Fibroblast of skin of abdomen (primary cell): ENCODE measurements at places on chromosomes 11 and 22.

DNA sequence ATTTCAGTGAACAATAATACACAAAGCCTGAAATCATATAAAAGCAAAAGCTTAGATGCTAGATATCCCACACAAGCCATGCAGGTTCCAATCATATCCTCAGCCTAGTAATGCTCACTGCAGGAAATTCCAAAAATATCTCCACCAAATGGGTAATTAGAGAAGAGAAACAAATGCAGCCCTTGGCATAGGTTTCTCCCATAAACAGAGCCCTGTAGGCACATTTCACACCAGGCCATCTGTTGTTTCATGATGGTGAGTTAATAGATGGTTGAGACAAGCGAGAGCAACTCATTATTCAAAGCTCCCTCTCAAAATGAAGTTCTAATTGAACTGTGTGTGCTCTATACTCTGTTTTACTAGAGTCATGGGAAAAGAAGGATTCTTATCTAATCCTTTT is 154.6 kb upstream of the TRPC6 start:
- no peak for DNase-seq

DNA sequence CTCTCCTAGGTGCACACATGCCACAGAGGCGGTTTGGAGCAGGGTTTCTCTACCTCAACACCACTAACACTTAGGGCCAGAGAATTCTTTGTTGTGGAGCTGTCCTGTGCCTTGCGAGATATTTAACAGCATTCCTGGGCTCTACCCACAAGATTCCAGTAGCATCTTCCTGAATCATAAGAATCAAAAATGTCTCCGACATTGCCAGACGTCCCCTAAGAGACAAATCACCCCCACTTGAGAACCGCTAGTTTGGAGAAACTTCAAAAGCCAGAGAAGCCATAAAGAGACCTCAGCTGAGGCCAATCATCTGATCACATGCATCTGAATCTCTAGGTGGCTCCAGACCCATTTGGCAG is 16.1 kb downstream of the MFNG start:
- peak; percentile 50 for DNase-seq

DNA sequence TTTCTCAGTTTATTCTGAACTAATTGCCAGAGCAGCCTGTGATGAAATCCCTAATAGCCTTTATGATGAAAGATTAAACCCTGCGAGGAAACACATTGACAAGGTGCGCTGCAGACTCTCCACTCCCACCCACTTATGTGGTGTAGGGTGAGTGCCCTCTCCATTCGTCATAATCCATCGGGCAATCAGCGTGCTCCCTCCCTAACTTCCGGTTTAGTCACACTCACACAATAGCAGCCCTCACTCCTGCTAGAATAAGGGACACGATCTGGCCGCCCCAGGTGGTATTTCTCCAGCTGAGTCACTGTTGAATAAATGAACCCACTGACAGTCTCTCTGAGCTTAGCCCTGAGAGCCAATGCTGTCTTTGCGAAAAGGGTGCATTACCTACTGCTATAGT is 188.3 kb downstream of the OPCML start:
- no peak for DNase-seq

GRCh38 chr11:115464269-115464668 is 39.9 kb downstream of the CADM1 start:
- peak; percentile 96 for DNase-seq

DNA sequence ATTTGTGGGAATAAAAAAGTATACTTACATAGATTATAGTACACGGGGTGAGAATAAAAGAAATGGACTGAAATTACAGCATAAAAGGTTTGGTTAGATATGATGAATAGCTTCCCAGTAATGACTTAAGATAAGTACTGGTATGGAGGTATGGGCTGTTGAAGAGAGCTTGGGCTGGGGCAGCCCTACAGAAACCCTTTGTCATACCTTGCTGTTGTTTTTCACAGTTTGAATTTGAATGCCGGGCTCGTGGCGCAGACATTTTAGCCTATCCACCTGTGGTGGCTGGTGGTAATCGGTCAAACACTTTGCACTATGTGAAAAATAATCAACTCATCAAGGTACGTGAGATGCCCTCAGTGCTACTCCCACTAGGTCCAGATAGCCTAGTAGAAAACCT is 42.3 kb upstream of the RBX1 start:
- DNase-seq, result no peak

DNA sequence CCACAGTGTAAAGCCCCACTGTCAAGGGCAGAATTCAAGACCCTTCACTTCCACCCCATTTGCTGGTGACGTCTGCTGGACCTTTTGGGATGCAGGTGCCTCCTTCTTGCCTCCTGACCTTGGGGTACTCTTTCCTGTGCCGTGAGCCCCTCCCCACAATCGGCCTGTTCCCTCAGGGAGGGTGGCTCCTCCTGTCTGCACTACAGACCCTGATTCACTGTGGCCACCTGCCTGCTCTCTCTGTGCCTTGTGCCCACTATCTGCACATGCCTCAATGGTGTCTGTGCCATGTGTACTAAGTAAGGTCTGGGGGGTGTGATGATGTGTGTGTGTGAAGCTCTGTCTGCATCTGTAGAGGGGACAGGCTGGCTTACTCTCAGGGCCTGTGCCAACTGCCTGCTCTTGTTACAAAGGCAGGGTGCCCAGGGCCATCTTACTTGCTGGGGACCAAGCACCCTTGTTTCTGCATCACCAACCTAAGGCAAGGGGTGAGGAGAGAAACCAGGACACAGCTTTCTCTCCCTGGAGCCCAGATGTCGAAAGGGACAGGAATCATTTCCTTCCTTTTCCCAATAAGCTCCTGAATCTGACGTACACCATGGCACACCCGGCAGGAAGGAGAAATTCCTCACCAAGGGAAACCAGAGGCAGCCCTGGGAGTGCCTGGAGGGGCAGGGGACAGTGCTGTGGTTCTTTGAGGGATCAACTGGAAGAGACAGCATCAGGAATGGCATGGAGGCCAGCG is 3.7 kb downstream of the PPM1F start:
- DNase-seq, result no peak

DNA sequence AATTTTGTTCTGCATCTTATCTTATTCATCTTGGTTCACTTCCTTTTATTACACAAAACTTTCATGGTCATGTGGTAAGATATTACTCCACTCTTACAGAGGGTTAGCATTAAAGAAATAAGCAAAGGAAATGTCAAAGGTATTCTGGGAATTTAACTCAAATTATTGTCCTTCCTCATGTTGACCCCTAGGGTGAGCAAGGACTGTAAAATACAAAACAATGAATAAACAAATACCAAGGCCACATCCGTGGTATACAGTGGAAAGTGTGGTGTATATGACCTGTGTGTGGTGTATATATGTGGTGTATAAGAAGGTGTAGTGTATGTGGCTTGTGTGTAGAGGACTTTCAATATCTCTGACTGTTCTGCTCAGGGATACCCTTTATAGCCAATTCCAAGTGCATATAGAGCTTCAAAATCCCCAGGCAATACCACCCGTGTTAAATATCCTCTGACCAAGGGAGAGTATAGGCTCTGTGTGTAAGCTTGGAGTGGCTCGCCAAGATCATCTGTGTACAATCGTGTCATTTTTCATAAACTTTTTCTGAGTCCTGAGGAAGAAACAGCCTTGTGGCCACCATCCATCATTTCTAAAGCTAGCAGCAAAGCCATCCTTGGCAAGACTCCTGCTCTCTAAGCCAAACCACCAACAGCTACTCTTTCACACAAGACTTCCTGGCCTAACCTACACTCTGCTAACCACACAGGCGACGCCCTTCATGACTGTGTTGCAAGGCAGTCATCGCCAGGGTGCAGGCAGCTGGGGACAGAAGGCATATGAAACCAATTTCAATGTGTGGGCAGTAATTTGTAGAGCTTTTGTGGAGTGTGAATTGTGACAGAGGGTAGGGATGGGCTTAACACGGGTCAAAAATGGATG is 548.0 kb downstream of the ETS1 start:
- peak; percentile 96 for DNase-seq

- no peak for DNase-seq
Measured at GRCh38 chr11:111603611-111604130, 1.4 kb downstream of the SIK2 start.

- DNase-seq, result peak; percentile 91
Measured at GRCh38 chr22:23893945-23894709, at the start of gene MIF. MIF (plus strand) TSS chr22:23894383; CDS start chr22:23894475, 92 bp downstream.
